ENCODE measurements at places on chromosomes 6 and 20.
A peak's percentile ranks its signal among the peaks of the same experiment; 100 is the strongest.

DNA sequence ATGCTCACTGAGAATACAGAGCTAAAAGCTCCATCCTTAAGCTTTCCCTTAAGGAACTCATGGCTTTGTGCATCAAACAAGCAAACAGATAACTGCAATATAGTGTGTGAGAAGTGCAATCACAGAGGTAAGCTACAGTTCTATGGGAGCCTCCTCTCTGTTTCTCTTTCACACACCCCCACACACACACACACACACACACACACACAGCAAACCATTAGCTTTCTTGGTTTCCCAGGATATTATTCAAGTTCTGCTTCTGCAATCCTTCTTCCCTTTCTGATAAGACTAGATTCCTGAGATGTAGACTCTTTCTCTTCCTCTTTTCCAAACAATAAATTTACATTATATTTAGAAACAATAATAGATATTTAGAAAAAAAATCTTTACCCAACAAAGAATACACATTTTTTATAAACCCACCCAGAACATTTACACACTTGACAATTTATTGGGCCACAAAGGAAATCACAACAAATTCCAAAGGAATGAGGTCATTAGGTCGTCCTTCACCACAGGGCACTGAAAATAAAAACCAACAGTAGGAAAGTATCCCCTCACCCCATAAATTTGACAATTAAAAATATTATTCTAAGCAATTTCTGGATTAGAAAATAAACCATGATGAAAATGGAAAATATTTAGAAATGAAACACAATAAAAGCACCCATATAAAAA is 9.3 kb upstream of the GFOD1 start:
- DNase-seq = no peak
- no peak overlapping the region for H3K27ac ChIP-seq
- no peaks in the 10 kb centered on the region for H3K4me1 ChIP-seq
- H3K4me3 ChIP-seq = no peak overlapping the region
- no peaks in the 10 kb centered on the region for H3K36me3 ChIP-seq

DNA sequence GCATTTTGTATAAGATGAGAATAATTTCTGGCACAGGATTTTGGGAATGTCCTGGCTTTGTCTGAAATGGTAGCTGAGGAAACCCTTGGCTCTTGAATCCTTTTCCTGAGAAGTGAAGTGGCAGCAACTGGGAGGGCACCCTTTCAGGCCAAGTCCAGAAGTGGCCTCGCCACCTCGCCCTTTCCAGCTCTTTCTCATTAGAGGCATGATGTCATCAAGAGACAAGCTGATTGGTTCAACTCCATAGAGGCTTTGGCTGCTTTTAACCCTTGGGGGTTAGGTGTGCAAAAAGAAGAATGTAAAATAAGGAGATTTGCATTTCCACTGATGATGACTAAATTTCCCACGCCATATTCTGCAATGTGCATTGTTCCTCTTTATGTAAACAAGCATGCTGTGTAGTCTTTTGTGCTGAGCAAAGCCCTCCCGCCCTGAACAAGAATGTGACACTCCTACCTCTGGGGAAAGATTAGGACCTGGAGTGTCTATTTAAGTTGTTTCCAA is 116.5 kb downstream of the TCP11 start:
- no peaks in the 10 kb centered on the region for H3K27me3 ChIP-seq
- H3K36me3 ChIP-seq = no peaks in the 10 kb centered on the region
- H3K4me3 ChIP-seq = peak overlapping the region; percentile 17
- peak; percentile 82 for DNase-seq
- H3K4me1 ChIP-seq = peaks cover 22% of the 10 kb centered on the region

DNA sequence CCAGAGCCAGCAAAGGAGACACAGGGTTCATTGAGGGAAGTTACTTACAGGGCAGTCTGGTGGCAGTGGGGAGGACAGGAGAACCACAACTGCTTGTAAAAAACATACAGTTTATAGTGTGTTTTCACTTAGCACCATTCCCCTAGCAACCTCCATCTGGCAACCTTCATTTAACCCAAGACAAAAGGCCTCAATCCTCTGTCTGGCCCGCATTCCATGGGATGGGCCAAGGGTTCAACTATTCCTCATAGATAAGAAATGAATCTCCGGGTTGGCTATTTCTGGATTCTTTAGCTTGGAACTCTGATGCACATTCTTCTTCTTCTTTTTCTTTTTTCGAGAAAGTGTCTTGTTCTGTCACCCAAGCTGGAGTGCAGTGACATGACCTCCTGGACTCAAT is 26.3 kb upstream of the FYN start:
- no peaks in the 10 kb centered on the region for H3K27me3 ChIP-seq
- DNase-seq = no peak
- H3K27ac ChIP-seq = no peak overlapping the region
- no peaks in the 10 kb centered on the region for H3K36me3 ChIP-seq
- no peaks in the 10 kb centered on the region for H3K4me1 ChIP-seq
- H3K4me3 ChIP-seq = no peak overlapping the region

- DNase-seq = no peak
- no peaks in the 10 kb centered on the region for H3K4me1 ChIP-seq
- no peak overlapping the region for H3K27ac ChIP-seq
Observed at GRCh38 chr20:50494428-50494827, 15.8 kb upstream of the PTPN1 start.

DNA sequence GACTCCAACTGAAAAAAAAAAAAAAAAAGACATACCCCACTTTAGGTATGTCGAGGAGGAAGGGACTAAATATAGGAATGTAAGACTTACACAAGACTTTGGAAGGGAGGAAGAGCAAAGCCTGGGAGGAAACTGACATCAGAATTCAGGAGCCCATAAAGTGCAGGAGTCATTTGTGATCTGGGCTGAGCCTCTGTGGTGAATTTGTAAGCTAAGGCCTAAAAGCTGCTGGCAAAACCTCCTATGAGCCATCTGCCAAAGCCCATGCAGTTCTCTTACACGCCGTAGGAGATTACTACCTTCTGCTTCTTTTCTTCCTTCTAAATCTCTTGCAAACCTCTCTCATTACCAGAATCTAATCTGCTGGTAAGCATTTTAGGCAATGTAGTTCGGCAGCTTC is 52.0 kb upstream of the THEMIS start:
- no peaks in the 10 kb centered on the region for H3K27me3 ChIP-seq
- DNase-seq = no peak
- H3K36me3 ChIP-seq = no peaks in the 10 kb centered on the region
- no peaks in the 10 kb centered on the region for H3K4me1 ChIP-seq
- no peak overlapping the region for H3K27ac ChIP-seq

DNA sequence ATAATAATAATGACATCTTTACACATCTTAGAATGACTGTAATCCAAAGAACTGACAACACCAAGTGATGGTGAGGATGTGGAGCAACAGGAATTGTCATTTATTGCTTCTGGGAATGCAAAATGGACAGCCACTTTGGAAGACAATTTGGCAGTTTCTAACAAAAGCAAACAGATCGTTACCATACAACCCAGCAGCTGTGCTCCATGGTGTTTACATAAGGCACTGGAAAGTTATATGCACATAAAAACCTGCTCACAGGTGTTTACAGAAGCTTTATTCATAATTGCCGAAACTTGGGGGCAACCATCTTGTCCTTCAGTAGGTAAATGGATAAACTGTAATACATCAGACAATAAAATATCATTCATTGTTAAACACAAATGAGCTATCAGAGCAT is 18.3 kb upstream of the ASF1A start:
- no peaks in the 10 kb centered on the region for H3K4me1 ChIP-seq
- DNase-seq = no peak
- no peaks in the 10 kb centered on the region for H3K27me3 ChIP-seq
- H3K36me3 ChIP-seq = no peaks in the 10 kb centered on the region

DNA sequence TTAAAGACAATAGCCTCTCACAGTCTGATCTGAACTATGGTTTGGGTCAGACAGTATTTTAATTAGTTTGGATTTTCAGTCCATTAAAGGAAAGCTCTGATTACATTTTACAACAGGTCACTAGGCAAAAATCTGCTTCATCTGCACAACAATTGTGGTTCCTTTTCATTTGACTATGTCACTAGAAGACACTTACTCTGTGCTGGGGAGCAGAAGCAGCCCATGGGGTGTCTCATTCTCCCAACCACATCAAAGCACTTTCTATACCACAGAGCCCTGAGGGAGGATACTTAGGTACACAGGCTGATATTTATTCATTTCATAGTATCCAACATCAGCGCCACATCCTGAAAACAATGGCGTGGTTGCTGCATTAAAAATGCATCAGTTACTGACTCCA is 36.6 kb upstream of the HDAC2 start:
- DNase-seq = no peak
- H3K4me1 ChIP-seq = no peaks in the 10 kb centered on the region
- H3K4me3 ChIP-seq = no peak overlapping the region
- no peaks in the 10 kb centered on the region for H3K36me3 ChIP-seq

- no peak for DNase-seq
- H3K36me3 ChIP-seq = no peaks in the 10 kb centered on the region
- H3K27ac ChIP-seq = no peak overlapping the region
- H3K27me3 ChIP-seq = no peaks in the 10 kb centered on the region
- H3K4me1 ChIP-seq = no peaks in the 10 kb centered on the region
- H3K4me3 ChIP-seq = no peak overlapping the region
Observed at GRCh38 chr6:53399027-53399344, 50.2 kb upstream of the ELOVL5 start.

DNA sequence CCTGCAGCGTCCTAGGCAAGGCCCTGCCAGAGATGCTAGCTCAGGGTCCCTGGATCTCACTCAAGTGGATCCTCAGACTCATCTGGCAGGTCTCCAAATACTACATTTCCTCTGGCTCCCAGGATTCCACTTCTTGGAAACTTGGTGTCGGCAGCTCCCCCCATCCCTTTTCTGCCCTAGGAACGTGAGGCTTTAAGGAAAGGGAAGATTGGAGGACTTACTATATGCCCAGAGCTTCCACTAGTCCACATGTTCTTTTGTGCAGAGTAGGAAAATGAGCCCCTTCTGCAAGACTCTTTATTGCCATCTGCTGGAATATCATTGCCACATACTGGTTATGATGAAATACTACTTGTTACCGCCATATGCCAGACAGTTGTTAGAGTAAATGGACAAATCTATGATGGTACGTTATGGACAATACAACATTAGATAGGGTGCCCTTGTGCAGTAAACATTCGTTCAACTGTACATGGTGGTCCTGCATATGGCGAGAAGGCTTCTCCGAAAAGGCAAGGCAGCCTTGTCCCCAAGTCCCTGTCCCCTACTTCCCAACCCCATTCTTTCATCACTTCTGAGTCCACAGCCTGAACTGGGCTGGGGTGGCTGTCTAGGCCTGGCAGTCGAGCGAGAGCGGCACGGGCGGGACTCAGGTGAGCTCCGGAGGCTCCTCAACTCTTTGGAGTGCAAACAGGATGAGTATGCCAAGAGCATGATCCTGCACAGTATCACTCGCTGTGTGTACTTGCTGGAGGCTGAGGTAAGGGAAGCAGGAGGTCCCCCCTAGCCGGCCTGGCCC is 780 bp downstream of the ARMC12 start:
- no peak overlapping the region for H3K27ac ChIP-seq
- H3K36me3 ChIP-seq = no peaks in the 10 kb centered on the region
- H3K4me3 ChIP-seq = no peak overlapping the region
- DNase-seq = no peak
- no peaks in the 10 kb centered on the region for H3K27me3 ChIP-seq

DNA sequence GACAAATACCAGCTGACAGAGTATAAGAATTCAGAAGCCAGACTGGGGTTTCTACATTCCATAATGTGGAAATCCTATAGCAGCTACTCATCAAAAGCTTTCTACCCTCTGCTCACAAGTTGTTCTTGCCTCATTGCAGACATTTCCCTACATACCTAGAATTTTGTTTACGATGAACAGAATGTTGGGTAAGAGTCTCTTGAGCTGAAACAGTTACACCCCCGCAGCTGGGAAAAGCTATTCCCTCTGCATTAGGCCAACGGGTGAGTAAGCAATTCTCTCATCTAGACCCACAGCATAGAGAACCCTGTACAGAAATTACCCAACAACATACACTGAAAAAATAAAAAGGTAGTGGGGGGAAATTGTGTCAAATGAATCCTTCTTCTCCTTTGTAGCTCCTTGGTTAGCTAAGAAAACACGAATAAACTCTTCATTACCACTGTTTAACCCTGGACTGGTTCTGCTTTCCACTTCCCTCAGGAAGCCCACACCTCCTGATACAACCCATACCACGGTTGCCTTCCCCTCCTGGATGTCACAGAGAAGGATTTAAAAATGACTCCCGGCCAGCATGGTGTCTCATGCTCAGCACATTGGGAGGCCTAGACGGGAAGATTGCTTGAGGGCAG is 215.0 kb upstream of the SHLD1 start:
- H3K27ac ChIP-seq = no peak overlapping the region
- no peak for DNase-seq
- no peaks in the 10 kb centered on the region for H3K4me1 ChIP-seq
- no peak overlapping the region for H3K4me3 ChIP-seq
- no peaks in the 10 kb centered on the region for H3K36me3 ChIP-seq

- H3K4me3 ChIP-seq = no peak overlapping the region
- DNase-seq = no peak
- no peaks in the 10 kb centered on the region for H3K4me1 ChIP-seq
- no peaks in the 10 kb centered on the region for H3K36me3 ChIP-seq
- H3K27ac ChIP-seq = no peak overlapping the region
Observed at GRCh38 chr6:38525888-38526287, 113.8 kb downstream of the BTBD9 start.

DNA sequence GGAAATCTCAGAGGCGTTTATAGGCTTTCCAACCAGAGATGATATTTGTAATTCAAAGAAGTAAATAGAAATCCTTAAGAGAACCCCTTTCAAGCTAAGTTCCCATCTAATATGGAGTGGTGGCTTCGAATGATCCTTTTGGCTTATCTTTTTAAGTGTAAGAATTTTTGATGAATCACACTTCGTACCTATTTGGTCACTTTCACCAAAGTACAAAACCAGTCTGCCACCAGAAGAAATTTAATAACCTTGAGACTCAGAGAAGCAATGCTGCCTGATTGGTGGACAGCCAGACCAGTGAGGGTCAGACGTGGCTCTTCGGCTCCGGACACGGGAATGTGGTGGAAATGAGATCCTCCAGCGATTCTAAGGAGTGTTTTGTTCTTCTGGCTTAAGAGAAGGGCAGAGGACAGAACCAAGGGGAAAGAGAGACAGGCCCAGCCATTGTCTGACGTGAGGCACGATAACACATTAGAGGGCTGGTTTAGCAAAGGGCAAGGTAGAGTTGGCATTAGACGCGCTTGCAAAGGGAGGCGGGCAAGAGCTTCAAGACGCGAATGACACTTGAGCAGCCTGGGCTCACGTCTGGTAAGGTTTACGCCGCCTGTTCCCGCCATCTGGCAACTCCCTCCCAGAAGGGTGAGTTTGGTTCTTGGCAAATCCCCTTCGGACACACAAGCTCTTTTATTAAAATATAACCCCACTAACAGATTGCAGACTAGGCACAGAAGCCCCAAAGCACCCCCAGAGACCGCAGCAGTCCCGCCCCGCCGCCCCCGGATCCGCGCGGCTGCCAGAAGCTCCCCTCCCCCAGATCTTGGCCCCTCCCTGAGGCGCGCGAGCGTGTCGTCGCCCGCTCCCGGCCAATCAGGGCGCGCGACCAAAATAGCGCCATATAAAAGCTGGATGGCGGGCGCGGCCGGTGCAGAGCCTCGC is 50.0 kb upstream of the EZR start:
- H3K4me3 ChIP-seq = peak overlapping the region; percentile 52
- no peaks in the 10 kb centered on the region for H3K36me3 ChIP-seq
- no peaks in the 10 kb centered on the region for H3K27me3 ChIP-seq
- no peaks in the 10 kb centered on the region for H3K4me1 ChIP-seq

- no peaks in the 10 kb centered on the region for H3K4me1 ChIP-seq
- H3K36me3 ChIP-seq = no peaks in the 10 kb centered on the region
- H3K27ac ChIP-seq = no peak overlapping the region
Observed at GRCh38 chr6:71334768-71335167, 46.2 kb downstream of the OGFRL1 start.

- DNase-seq = no peak
- no peaks in the 10 kb centered on the region for H3K27me3 ChIP-seq
- no peaks in the 10 kb centered on the region for H3K36me3 ChIP-seq
- no peak overlapping the region for H3K27ac ChIP-seq
Observed at GRCh38 chr20:21453690-21454089, 56.4 kb upstream of the NKX2-4 start.

Measured in ascending aorta (tissue), 2 donors.